Fibroblast of skin of right quadriceps (primary cell): ENCODE measurements at places on chromosomes 12 and 14.

DNA sequence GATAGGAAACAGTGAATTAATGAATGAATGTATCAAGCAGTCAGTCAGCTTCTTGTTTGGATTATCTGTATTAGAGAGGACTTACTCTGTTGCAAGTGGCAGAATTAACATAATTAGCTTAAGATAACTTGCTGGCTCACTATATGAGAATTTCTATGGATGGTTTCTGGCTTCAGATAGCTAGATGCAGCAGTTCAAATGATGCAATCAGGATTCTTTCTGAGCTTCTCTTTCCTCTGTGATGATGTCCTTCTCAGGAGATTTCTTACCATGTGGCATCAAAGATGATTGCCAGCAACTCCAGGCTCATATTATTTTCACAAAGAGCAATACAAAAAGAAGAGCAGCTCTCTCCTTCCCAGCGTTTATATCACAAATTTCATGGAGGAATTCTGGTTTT lies 30.7 kb downstream of the FRMD6 start:
- DNase-seq = peak; percentile 60

DNA sequence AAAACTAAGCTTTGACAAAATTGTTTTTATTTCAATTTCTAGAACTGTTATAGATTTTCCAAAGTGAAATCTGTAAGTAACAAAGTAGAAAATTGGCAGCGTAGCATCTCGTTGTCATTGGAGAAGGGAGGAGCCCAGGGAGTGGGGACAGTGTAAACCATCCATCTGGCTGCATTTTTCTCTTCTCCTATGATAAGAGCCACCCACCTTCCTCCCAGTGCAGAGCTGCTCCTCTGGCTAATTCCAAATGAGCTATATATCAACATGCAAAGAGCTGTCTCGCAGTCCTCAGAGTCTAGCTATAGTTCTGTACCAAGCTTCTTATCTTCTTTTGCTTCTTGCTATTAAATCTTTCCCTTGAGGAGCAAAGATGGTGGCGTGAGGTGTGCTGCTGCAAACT lies 56.6 kb downstream of the SCN8A start:
- no peak for DNase-seq

- no peak for DNase-seq
Observed at GRCh38 chr12:123389560-123390351, 5.8 kb downstream of the KMT5A start.

GRCh38 chr14:56333359-56334292 lies 215.4 kb downstream of the PELI2 start:
- peak; percentile 80 for DNase-seq

- no peak for DNase-seq
Observed at GRCh38 chr14:81315341-81315740, 84.8 kb downstream of the STON2 start.

- DNase-seq = no peak
Observed at GRCh38 chr14:22122829-22123560, 449.4 kb upstream of the OR4E1 start.

GRCh38 chr12:69509904-69510827 lies 40.0 kb downstream of the FRS2 start:
- DNase-seq = no peak

GRCh38 chr14:21729703-21730233 lies 56.1 kb upstream of the OR4E1 start:
- no peak for DNase-seq

- DNase-seq = no peak
Observed at GRCh38 chr12:131908092-131909080, 14.0 kb downstream of the ULK1 start.

DNA sequence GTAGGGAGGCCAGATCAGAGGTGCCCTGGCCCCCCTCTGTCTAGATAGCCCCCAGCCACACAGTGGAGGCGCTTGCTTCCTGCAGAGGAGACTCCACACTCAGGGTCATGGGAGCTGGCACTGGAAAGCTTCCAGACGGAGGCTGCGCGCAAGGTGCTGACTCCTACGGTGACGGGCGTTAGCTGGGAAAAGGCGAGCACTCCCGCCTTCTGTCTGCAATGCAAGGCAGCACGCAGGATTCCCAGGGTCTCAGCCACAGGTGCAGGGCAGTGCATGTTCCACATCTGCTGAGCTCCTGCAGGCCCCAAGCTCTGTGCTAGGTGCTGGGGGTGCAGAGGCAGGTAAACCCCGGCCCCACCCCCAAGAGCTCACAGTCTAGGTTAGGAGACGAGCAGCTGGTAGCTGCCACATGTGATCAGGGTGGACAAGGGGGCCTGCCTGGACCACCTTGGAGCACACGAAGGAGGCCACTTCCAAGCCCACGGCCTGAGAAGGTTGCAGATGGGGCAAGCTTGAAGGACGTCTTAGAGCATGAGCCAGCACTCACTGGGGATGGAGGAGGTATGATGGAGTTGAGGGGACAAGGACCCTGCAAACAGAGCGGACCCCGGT lies 310.9 kb upstream of the DIO3 start:
- DNase-seq = no peak

DNA sequence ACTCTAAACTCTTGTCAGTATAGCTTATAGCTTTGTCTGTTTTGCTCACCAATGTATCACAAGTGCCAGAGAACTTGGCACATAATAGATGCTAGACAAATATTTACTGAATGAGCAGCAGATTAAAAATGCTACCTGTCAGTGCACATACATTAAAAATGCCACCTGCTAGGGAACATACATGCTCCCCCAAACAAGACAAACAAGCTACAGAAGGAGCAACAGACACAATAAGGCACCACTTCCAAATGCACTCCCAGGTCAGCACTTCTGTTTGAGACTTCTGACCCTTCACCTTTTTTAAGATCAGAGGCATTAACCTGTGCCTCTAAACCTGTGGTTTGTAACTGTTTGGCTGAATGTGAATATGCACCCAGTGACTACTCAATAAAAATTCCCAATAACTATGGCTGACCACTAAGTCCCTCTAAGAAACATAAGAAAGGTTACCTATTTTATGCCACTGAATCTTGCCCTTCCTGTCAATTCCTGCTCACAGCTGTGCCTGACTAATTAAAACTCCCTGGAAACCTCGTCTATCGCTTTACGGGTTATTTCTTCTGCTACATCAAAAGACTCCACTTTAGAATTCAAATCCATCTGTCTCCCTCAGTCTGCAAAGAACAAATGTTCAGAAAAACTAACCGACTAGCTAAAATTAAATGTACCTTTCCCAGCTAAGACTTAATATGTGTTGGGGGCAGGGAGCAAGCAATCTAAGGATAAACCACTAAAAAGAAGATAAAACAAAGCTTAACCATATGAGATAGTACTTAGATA lies 41.0 kb downstream of the HECTD4 start:
- no peak for DNase-seq

DNA sequence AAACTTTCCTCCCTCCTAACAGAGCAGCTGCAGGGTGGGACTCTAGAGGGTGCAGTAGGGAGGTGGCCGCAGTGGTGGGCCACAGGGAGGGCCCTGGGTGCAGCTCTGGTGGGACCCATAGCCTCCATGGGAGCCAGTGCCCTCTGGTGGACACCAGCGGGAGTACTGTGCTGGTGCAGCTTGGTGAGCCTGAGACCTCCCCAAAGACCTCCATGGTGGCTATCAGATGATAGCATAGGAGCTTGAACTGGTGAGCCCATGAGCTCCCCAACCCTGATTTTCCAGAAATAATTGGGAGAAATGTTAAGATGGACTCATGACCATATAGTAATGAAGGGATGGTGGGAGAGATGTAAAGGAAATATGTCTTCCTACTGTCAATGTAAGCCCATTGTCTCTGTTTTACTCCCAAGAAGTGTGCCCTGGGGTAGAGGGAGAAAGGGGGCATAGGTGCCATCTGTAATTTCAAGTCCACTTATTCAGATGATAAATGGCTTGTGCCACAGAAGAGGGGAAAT lies 98.7 kb downstream of the GAS2L3 start:
- no peak for DNase-seq

- DNase-seq = peak; percentile 57
Observed at GRCh38 chr14:100383727-100384158, 60.6 kb downstream of the SLC25A47 start.

DNA sequence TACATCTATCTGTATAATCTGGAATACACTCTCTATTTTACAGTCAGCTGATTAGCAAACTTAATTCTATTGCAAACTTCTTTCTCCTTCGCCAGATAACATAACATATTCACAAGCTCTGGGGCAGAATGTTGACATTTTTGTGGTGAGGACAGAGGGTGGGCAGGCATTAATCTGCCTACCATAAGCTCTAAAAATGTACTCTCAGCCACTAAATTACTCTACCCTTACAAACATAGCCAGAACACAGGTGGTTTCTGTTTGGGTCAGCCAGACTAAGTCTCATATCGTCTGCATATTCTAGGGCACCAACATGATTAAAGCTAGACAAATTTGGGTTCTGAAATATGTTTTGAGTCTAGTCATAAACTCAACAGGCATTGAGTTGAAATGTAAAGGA lies 90.1 kb downstream of the SLC6A15 start:
- DNase-seq = peak; percentile 79

- DNase-seq = no peak
Observed at GRCh38 chr12:88546226-88546625, 34.0 kb downstream of the KITLG start.

- no peak for DNase-seq
Observed at GRCh38 chr12:123893276-123893675, 79.4 kb downstream of the CCDC92 start.

DNA sequence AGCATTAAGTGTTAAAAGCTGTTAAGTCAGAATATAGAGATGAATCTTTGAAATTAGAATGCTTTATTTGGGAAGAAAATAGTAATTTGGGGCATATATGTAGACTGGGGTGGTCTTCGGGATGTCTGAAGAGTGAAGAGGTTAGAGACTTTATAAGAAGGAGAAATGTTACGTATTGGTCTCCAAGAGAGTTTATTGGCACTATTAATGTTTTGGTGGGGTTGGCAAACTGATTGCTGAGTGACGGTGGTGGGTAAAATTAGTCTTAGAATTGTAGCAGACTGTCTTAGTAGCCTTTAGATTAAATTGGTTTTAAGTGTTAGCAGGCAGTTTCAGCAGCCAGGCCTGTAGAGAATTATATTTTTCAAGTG lies 4.9 kb upstream of the ATP23 start:
- no peak for DNase-seq

GRCh38 chr12:116931665-116932064 lies 20.9 kb downstream of the FBXW8 start:
- no peak for DNase-seq

- DNase-seq = peak; percentile 3
Observed at GRCh38 chr14:44154874-44155273, 352.2 kb downstream of the FSCB start.

DNA sequence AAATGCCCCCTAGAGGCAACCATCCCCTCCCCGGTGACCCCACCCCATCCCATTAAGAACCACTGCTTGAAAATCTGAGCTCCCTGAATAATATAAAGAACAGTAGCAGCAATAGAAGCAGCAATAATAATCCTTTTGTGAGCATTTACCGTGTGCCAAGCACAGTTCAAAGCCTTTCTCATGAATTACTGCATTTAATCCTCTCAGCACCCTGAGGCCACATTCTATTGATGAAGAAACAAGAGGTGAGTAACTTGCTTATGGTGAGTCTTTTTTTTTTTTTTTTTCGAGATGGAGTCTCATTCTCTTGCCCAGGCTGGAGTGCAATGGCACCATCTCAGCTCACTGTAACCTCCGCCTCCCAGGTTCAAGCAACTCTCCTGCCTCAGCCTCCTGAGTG lies 65.0 kb downstream of the KCNK10 start:
- DNase-seq = no peak

DNA sequence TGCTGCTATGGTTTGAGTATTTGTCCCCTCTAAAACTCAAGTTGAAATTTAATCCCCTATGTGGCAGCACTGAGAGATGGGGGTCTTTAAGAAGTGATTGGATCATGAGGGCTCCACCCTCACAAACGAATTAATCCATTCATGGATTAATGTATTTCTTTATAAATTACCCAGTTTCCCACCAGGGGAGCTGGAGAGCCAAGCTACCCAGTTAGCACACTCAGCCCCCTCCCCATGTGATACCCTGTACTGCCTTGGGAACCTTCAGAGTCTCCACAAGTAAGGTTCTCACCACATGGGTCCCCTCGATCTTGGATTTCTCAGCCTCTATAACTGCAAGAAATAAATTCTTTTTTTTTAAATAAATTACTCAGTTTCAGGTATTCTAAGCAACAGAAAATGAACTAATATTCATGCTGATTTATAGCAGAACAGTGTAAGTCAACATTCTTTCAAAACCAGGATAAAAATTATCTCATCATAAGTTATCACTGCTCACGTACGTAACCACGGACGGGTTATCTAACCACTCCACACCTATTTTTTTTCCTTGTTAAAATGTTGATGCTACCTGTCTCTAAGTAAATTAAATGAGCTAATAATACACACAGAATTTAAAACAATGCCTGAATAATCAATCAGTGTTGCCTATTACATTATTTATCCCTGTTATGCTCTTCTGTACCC lies 3.6 kb downstream of the NAP1L1 start:
- DNase-seq = no peak

DNA sequence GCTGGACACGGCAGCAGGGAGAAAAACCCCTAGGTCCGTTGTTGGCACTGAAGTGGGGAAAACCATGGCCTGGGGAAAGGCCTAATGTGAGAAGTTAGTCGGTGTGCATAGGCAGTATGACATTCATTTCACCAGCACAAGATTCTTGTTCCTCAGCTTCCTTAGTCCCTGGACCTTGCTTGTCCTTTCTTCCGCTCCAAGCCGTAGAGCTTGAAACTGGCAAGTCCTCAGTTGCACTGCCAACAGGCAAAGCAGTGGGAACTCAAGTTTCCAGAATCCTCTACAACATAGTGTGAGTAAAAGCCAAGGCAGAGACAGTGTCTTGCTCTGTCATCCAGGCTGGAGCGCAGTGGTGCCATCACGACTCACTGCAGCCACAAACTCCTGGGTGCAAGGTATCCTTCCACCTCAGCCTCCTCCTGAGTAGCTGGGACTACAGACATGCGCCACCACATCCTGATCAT lies 138.5 kb upstream of the AMIGO2 start:
- no peak for DNase-seq

DNA sequence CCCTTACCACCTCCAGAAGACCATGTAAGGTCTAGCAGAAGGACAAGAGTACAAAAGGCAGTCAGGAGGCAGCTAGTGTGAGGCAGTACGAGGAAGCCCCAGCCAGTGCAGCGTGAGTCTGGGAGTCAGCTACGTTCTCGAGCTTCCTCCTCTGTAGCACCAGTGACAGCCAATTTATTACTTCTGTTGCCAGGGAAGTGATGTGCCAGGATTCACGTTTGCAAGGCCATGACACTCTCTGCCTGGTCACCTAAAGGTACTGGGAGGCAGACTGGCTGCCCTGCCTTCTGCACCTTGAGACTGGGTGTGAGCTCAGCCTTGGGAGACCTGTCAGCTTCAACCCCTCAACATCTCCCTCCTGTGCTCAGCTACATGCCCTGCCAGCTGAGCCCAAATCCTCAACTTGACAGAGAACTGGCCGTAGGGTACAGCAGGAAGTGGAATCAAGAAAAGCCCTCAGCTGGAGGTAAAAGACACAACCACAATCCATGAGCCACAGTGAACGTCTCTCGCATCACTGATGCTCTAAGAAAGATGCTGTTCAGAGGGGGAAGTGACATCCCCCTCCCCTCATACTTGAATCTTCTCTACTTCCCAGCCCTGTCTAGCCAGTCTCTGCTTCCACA lies 182.5 kb upstream of the RGS6 start:
- DNase-seq = no peak
